ENCODE measurements at places on chromosomes 1 and 21.

- DNase-seq: no peak
Observed at GRCh38 chr1:35288761-35289160, 20.3 kb downstream of the ZMYM4 start.

DNA sequence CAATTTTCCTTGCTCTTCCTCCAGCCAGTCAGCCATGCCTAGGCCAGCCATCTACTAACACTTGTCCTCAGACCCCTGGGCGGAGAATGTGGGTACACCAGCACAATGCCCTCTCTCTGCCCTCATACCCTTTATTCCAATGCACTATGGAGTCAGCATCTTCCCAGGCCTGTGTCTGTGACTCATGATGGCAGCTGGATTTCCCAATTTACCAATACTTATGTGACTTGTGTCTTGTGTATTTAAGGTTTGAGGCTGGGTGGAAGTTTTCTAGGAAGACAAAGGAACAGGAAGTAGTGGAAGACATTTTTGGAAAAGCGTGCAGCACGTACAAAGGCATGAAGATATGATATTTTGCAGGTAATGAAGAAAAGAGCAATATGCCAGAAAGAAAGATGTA is 114.3 kb downstream of the NMNAT2 start:
- no peak for DNase-seq

DNA sequence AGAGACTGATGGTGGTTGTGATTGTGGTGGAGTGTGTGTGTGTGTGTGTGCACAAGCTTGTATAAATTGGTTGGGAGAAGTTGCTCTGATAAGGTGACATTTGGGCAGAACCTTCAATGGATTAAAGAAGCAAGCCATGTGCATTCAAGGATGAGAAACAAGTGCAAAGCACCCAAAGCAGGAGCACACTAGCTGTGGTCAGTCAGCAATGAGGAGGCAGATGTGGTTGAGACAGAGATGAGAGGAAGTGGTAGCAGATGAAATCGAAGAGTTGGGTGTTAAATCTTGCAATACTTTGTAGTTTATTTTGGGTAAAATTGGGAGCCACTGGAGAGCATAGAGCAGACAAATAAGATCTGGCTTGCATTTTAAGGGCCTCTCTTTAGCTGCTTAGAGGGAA is 4.4 kb upstream of the PGBD5 start:
- no peak for DNase-seq

- DNase-seq: no peak
Observed at GRCh38 chr1:208866386-208866955, 622.3 kb upstream of the PLXNA2 start.

DNA sequence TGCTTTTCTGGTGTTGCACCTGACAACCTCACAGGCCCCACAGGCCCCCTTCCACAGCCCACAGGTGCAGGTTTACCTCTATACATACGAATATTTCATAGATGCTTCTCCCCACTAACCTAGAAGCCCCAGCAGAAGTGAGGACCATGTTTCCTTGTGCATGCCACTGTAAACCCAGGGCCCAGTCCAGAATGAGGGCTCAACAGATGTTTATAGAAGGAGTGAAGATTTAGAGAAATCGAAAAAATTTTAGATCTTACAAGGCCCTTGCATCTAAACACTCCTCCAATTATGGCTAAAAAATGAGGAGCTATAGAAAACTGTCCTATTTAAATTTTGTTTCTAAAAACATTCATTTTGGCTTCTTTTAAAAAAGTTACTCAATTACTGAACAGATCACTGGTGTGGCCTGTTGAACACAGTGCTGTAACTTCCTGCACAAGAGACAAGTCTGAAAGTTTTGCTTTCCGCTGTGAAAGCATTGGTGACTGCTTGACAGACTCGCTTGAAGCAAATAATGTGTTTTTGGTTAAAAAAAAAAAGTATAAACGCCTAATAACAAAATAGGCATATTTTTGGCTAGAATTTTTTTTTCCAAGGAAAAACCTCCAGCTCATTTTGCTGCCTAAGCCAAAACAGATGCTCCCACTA is 1.2 kb downstream of the ABCB10 start:
- DNase-seq: peak; percentile 35
